WTC11 (cell line): ENCODE measurements at places on chromosomes 5 and 9. TPM values are rescaled to one million over a fixed set of nuclear protein-coding genes. Genes with fewer than 3 reads are reported as not detected.

USP20 gene
- 23.7 to 29.3 TPM (median 24.0 TPM) in 3 replicates for total RNA-seq

PCDHB3 gene
- total RNA-seq: 4.7 to 6.4 TPM (median 5.1 TPM) in 3 replicates

DNA sequence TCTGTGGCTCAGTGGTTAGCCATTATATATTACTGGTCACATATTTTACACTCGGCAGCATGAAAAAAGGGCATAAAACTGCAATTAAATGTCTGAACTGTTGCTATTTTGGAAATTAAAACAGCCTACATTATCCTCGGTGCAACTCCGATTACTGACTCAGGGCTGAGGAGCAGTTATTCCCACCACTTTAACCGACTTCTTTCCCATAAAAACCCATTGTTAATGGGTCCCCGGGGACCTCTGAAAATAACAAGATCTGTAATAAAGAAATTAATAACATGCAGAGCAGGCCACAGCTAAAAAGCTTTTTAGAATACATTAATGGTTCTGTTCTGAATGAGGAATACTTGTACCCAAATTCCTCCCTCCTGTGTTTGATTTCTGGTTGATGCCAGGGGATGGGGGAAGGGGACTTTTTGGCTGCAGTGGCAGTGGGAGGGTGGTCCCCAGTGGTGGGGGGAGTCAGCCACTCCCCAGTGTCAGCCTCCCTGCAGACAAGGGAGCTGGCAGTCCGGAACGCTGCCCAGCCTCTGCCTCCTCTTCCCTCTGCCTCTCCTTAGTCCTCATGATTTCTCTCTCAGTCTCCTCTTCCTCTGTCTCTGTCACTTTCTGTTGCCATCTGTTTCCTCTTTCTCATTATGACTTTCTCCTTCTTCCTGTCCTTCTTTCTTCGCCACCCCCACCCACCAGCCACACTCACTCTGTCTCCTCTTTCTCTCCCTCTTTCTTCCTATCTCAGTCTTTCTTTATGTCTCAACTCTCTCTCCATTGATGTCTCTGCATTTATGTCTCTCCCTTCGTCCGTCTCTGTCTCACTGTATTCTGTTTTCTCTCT is 59.0 kb upstream of the ZBTB43 start:
- DNase-seq: no peak

DNA sequence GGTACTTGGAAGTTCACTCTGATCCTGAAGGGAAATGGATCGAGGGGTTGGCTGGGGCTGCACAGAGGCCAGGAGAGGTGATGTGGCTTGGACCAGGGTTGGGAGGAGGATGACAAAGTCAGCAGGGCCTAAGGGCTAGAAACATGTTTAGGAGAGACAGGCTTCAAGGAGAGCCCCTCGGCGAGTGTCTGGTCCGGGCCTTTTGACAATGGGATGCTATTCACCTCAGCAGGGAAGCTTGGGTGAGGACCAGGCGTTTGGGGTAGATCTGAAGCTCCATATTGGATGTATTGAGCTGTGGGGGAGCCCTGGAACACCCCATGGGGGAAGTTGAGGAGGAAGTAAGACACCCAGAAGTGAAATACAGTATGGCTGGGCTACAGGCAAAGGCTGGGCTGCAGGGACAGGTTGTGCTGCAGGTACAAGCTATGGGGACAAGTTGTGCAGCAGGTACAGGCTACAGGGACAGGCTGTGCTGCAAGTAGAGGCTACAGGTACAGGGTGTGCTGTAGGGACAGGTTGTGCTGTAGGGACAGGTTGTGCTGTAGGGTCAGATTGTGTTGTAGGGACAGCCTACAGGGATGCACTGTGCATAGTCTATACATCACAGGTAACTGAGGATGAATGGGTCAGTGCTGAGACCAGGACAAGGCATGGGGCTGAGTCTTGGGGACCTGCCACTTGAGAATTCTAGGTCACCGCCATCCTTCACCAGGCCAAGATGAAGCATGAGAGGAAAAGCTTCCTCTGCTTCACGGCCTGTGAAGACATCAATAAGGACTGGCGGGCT is 22.7 kb upstream of the FIBCD1 start:
- DNase-seq: no peak

DNA sequence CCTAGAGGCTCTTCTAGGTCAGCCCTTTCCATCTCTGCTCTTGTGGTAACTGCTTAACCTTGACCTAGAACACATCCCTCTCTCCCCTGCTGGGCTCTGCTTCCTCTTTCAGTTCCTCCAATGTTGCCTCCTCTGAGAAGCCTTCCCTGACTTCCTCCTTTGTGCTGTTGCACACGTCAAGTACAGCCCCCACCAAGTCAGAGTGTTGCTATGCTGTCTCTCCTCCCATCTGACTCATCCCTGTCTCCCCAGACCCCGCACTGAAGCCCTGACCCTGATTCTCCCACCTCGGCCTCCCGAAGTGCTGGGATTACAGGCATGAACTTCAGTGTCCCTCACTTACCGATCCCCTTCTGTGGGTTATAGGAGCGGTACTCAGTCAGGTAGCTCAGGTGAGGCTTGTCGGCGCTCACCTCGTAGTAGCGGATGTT is 10.4 kb upstream of the TRIM14 start:
- DNase-seq: no peak

- DNase-seq: no peak
Measured at GRCh38 chr9:74282526-74283253, 214.4 kb upstream of the RORB start.

DNA sequence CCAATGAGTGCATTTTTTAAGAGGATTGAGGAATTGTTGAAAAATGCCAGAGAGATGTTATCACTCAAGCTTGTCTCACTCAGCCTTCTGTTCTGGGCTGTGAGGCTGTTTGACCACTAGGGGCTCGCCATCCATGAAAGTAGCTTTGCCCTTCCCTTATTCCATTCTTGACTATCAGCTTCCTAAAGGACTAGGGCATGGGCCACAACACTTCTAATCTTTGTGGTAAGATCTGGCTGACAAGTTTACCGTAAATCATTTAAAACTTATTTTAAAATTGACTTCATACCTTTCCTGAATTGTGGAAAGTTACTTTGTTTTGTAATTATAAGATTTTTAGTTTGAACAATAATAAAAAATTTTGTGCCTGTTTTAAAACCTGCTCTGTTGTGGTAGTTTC is 49.5 kb downstream of the TJP2 start:
- peak; percentile 69 for DNase-seq
